ENCODE measurements at places on chromosomes 6 and 20. TPM values are rescaled to one million over a fixed set of nuclear protein-coding genes. Genes with fewer than 3 reads are reported as not detected.

GRCh38 chr6:149938571-149939355 is 3.1 kb upstream of the ULBP2 start:
- no peak for DNase-seq

DNA sequence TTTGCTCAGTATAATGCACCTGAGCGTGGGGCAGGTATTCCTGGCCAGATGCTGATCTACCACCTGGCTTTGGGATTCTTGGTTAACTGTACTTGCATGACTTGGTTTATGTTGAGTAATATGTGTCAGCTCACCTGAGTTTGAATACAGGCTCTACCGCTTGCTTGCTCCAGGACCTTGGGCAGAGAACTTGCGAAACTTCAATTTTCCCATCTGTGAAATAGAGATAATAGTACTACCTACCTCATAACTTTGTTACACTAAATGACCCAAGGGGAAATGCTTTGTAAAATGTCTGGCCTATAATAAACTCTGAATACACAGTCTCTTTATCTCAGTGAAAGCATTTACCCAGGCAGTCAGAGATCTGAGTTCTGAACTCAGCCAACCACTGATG is 51.8 kb downstream of the SCAND1 start:
- DNase-seq, result no peak

- no peak for DNase-seq
Observed at GRCh38 chr6:143731789-143732188, 54.0 kb downstream of the PHACTR2 start.

DNA sequence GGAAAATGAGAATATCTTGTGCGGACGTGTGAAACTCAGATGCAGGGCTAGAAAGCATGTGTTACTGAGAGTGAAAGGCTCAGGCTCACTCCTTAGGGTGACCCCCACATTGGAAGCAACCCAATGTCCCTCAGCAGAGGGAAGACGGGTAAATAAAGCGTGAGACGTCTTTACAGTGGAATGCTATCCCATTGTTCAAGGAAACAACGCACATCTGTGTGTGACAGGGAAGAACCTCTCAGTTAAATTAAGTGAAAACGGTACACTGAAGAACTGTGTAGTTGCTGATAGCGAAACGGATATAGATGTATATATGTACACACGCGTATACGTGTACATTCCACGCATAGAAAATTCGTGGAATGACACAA is 839 bp downstream of the HNF4A start:
- DNase-seq, result no peak

DNA sequence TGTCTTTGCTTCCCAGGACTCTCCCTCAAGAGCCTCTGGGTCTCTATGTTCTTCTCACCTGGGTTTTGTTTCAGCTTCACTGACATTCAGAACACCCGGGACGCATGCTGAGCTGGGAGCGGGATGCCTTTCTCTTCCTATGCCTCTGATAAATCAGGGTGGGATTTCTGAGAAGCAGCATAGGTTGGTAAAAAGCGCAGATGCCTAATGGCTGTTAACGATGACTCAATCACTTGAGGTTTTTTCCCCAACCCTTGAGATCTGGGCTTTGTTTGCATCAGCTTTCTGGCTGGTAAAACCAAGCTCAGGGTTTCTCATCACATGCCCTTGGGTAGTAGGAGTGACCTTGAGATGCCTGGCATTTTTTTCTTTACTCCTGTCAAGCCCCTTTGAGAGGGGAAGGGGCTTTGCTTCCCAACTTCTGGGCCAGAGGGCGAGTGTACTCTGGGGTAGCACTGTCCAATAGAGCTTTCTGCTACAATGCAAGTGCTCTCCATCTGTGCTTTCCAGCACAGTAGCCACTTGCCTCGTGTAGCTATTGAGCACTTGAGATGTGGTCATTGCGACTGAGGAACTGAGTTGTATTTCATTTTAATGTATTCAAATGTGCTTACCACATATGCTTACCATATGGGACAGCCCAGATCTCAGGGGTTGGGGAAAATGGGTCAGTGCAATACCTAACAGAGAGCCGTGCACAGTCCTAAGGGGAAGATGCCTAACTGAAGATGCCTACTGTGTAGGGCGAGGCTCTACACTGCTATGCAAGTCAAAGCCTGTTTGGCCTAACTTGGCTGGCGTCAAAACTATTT is 69.1 kb downstream of the PPP1R14C start:
- DNase-seq, result no peak

The WFDC11 gene
- total RNA-seq, result not detected

The PBX2 gene
- 36.5 TPM for total RNA-seq

The TXLNB gene
- 137 TPM for total RNA-seq

GRCh38 chr20:47531458-47531857 is 29.8 kb downstream of the NCOA3 start:
- DNase-seq, result no peak

DNA sequence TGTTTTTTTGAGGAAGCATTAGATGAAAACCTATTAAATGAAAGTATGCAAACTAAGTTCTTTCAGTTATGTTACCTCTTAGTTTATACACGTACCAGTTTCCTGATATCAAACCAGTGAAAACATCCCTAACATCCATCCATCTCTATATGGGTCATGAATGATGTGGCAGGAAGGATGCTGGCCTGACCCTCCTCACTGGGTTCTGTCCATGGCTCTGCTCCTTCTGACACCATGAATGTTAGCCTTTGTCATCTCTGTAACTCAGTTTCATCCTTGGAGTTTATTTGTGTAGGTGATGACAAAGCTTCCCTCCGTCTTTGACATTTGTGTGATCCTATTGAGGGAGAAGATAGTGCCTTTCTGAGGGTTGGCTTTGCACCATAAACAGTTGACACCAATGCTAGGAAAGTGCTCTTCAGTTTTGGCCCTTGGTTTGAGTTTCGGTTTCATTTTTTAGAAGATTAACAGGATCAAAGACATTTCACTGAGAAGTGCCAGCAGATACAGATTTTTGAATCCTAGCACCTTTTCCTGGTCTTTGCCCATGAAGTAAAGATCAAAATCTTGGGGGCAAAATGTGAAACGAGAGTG is 72.0 kb upstream of the SCGN start:
- DNase-seq, result no peak

The PRSS35 gene
- 0.36 TPM for total RNA-seq

- no peak for DNase-seq
Observed at GRCh38 chr6:3734023-3734422, 17.5 kb downstream of the PXDC1 start.

DNA sequence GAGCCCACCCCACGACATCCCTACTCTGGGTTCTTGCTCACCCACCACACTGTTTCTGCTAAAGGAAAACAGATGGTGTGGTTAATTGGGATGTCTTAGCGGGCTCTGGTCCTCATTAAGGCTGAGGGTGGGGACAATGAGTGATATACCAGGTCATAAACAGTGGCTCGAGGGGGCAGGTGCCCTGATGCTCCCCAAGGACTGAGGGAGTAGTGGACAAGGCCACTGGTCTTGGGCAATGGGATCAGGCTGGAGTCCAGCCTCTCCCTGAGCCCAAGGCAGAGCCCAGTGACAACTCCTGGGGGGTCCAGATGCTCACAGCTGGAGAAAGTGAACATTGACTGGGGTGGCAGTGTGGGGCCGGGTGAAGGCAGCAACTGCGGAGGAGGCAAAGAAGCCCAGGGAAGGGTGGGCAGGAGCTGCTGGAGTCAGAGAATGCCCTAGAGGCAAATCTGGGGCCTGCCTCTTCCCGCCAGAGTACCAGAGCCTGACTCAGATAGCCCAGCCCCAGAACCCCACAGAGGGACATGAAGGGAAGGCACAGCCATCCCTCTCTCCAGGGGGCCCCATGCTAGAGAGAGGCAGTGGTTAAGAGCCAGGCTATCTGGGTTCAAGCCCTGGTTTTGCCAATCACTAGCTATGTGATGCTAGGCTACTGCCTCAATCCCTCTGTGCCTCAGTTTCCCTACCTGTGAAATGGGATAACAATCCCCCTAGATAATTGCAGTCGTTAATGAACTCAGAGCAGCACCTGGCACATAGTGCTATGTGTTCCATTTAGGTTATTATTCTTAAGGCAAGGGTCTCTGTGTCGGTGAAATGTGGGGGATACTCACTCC is 72.3 kb downstream of the MRPL14 start:
- DNase-seq, result no peak

DNA sequence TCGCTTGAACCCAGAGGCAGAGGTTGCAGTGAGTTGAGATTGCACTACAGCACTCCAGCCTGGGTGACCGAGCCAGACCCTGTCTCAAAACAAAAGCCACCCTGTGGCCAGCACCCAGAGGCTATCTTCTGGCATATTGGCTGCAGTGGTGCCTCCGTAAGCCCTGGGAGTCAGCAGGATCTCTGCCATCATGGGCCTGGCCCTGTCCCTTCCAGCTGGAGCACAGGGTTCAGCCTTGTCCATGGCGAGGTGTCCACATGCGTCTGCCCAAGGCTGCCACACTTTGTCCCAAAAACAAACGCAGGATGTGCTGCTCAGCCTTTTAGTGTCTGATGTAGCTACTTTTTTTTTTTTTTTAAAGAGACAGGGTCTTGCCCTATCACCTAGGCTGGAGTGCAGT is 15.4 kb upstream of the MTG2 start:
- DNase-seq, result no peak

- DNase-seq, result no peak
Observed at GRCh38 chr6:85552652-85553051, 41.0 kb downstream of the SNX14 start.

DNA sequence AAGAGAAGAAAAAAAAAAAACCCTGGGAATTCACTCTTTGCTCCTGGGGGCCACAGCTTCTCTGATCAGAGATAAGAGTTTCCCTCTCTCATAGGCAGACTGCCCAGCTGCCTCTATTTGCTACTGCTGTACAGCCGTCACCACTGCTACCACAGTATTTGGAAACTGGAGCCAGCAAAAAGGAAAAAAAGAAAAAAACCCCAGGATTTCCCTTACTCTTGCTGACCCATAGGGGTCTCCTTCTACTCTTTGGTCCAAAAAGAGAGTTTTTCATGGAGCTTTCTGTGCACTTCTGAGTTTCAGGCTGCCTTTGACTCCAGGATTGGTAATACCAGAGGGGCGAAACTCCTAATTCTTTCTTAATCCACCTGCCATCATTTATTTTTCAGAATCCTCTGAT is 89.7 kb downstream of the MDGA1 start:
- no peak for DNase-seq

DNA sequence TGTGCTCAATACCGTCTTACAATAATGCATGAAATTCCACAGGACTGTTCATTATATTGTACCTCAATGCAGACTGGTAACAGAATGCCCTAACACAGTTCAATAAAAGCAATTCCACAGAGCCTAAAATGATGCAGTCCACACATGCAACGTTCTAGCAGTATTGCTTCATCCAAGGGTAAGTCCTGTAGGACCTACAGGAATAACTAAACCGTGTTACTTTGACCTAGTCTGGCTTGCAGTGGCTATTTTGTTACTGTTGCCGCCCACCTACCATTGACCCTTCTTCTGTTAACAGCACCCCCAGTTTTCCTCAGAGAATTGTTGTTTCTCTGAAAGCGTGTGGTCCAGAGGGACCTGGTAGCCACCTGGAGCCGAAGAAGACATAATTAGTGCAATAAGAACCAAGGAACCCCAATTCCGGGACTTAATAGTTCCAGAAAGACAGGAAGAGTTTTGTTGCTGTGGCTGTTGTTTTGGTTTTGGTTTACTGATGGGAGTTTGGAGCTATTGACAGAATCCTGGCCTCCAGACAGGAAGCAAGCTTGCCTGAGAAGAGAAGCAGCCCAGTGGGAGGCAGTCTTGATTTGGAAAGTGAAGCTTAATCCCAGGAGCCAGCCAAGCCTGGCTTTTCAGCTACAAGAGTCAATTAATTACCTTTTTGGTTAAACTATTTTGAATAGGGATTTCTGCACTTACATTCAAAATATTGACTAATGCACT is 91.3 kb downstream of the FRK start:
- DNase-seq, result no peak

DNA sequence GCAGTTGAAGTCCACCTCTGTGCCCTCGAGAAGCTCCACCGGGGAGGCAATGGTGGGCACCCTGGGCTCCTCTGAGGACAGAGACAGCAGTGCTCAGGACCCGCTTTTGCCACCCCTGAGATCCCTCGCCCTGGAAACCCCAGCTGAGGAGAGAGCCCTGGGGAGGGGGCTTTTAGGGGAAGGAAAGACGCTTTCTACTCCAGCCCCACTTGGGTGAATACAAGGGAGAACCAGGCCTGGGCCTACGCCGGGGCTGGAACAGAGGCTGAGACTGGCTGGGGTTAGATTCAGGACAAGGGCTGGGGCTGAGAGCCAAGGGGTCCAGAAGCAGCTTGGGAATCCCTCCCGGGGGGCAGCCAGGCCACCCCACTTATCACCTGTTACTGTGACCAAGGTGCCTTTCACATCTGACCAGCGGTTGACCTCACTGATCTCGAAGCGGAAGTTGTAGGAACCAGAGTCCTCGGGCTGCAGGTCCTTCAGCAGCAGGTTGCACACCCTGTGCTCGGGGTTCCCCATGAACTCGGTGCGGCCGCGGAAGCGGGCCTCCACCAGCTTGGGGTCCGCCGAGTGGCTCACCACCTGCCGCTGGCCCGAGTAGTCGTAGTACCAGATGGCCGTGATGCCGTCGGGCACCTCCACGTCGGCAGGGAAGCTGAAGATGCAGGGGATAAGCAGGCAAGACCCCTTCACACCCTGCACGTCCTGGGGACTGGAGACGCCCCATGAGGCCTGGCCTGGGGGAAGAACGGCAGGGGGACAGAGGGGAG is 6.2 kb downstream of the SIGLEC1 start:
- DNase-seq, result no peak

DNA sequence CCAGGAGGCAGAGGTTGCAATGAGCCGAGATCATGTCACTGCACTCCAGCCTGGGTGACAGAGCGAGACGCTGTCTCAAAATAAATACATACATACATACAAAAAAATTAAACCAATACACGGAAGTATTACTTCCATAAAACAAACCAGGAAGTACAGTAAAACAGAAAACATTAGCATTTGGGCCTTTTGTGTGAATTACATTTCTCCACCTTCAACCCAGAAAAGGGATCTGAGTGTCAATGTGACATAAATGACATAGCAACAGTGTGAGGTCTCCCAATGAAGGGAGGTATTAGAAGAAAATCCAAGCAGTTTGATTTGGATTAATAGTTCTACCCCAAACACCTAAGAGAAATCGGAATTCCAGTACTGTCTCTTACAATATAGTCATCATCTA is 10.1 kb downstream of the CSNK2A1 start:
- no peak for DNase-seq

- no peak for DNase-seq
Observed at GRCh38 chr20:12610871-12611270, 397.9 kb upstream of the SPTLC3 start.

DNA sequence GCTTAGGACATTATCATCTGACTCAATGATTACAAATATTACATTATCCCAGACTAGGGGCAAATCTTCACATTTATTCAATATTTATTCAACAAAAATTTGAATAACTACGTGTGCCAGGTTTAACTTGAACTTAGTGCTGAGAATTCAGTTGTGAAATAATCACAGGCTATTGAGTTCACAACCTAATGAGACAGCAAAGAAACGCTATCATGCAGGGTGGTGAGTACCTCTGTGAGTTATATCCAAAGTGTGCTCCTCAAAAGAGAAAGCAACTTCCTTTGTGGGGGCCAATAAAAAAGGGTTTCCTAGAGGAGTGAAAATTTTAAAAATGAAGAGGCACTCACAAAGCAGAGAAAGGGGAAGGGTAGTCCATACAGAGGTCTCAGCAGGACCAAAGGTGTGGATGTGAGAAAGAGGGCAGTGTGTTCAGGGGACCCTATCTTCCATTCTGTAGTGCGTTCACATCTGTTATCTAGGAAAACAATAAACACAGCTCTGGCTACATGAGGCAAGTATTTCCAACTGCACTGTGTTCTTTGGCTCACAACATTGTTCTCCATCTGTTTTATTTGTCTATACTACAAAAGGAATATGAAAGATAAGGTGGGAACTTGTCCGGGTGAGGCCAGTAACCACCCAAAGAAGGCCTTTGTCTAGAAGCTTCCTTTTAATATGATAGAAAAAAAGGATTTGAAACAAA is 155.4 kb upstream of the MARCKS start:
- no peak for DNase-seq

All from left ventricle myocardium inferior (tissue), 1 donor.